ENCODE measurements at places on chromosomes 16 and 17.

DNA sequence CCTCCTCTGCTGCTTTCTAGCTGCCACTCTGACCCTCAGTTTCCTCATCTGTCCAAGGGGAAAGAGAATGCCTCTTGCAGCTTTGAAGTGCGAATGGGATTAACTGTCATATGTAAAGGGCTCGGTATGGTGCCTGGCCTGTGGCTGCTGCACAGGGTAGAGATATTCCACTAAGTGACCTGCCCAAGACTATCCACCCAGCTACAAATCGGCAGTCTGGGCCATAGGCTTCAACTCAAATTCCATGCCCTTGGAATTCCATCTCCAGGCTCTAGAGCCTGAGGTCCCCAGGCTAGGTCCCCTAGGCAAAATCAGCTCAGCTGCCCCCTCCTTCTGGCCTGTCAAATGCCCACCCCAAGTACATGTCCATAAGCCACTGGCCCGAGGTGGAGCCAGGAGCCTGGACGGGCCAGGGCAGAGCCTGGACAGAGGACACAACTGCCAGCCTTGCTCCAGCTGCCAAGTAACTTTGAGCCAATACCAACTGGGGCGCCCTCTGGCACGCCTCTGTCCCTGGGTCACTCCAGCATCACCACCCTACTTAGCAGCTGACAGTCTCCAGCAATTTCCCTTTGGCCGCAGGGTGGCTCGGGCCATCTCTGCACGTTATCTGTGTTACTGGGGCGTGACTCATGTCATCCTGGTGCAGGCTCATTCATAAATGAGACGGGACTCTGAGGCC is 57.2 kb downstream of the SDK2 start:
- no peak for DNase-seq

DNA sequence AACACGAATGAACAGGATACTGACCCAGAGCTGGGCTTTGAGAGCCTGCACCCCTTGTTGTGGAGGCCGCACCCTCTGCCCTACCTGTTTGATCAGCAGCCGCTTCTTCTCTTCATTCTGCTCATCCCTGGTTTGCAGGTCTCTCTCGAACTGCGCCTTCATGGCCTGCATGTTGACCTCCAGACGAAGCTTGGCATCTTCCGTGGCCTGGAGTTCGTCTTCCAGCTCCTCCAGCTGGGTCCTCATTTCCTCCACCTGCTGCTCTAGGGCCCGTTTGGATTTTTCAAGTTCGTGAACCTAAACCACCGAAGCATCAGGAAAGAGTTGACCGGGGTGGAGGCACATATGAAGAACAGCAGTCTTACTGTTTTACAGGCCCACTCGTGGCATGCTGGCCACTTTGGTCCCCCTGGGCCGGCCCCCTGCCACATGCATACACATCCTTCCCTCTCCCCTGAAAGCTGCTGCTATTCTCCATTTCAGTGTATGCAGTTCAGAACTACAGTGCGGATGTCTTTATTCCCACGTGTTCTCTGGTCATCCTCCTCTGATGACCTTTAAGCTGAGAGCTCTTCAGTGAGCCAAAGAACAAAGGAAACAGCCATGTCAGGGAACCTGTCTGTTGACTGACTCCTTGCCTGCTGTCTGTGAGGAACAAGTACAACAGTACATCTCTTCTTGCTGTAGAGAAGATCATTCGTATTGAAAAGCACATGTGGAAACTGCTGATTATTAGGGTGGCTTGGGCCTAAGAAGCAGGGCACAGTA is 54.8 kb downstream of the NDEL1 start:
- DNase-seq, result no peak

DNA sequence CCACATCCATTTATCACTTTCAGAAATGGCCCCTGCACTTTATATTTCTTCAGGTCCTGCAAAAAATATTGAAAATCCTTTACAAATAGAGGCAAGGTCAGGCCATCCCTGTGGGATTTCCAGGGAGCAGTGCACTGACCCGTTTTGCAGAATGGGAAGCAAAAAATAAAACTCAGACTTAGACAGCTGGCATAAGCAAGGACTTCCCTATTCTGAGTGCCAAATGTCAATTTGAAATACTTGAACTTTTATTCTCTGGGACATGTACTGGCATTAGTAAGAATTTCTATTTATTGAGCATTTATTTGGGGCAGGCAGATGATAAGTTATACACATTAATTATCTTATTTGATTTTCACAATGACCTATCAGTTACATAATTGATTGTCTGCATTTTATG is 32.4 kb downstream of the PRKCB start:
- no peak for DNase-seq

- no peak for DNase-seq
Measured at GRCh38 chr17:77722366-77722765, 236.1 kb upstream of the TNRC6C start.

DNA sequence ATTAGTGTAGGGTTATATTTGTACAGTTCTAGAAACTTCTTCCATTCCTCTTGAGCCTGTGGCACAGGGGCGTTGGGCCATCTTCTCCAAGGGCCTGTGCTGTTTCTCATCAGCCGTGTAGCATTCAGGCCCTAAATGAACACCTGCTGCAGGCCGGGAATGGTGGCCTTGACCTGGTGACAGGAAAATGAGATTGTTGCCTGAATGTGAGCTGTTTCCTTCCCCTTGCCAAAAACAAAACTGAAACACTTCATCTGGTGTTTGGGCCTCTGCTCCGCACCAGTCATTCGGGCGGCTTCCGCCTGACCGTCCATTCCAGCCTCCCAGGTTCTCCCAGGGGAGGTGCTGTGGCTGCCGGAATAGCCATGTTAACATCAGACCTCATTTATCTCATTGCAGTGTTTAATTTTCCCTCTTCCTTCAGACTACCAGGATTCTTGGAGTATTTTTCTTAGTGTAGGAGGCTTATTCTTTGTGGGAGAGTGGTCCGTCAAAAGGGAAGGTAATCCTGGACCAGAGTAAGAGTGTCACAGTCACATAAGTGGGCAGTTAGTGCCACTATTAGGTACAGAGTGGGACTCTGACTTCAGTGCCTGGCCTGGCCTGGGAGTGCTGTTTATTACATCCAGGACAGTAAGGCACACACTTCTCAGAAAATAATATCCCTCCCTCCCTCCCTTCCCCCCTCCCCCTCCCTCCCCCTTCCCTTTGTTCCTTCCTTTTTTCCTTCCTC is 61.9 kb downstream of the WWP2 start:
- DNase-seq, result no peak

DNA sequence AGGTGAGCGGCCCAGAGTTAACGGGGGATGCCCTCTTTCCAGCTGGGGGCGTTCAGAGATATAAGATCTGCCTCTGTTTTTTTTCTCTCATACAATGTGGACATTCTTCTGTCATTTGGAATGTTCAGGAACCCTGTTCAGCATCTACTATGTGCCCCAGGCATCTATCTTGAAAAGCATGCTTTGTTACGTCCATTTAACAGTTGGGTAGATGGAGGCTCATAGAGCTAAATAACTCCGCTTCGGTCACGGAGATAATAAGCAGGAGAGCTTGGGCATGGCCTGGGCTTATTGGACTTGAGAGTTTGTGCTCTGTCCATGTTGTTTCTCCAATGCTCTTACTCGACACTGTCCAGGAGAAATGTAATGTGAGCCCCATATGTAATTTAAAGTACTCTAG is 6.1 kb downstream of the DHODH start:
- no peak for DNase-seq

DNA sequence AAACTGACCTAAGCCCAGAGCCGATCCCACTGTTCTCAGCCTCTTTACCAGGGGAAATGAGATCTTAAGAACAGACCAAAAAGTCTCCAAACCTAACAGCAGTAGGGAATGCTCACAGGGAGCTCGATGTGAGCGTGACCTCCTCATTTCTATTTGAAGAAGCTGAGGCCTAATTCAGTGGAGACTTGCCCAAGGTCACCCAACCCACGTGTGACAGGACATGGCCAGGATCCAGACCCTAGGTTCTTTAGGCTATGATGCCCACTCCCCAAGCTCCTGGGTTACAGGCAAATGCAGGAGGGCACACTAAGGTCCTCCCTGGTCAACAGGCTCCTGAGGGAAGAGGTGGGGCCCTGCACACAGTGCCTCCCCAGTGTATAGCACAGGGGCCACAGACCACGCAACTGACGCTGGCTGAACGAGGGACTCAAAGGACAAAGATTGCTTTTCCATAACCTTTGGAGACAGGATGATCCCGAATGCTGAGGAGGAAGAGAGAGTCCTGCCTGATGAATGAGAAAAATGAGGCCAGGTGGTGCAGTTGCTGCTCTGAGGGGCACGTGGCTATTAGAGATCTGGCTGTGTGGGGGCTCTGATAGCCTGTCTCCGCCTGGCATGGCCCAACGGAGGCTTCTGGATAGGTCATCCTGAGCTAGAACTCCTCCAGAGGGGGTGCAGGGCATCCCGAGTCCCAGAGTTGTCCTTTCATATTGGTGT is 24.0 kb downstream of the MAP3K14 start:
- DNase-seq, result no peak

DNA sequence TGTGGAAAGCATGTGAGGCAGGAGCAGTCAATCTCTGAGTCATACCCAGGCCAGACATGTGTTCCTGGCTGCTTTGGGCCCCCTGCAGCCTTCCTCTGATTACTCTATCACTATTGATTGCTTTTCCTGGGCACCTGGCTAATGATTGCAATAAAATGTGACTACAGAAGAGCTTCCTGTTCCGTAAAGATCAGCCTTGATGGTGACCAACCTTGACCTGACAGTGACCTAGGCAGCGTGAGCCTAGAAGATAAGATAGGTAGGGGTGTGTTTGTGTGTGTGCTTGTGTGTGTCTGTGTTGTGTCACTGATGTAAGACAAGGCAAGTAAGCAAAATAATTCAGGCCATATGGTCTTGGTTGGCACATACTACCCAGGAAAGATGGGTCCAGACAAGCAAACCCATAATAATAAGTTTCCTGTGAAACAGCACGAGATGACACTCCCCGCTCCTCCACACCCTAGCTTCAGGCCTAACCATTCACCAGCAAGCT is 367.7 kb upstream of the CDH11 start:
- DNase-seq, result no peak

- no peak for DNase-seq
Measured at GRCh38 chr17:28427371-28427770, 21.4 kb upstream of the SLC46A1 start.

DNA sequence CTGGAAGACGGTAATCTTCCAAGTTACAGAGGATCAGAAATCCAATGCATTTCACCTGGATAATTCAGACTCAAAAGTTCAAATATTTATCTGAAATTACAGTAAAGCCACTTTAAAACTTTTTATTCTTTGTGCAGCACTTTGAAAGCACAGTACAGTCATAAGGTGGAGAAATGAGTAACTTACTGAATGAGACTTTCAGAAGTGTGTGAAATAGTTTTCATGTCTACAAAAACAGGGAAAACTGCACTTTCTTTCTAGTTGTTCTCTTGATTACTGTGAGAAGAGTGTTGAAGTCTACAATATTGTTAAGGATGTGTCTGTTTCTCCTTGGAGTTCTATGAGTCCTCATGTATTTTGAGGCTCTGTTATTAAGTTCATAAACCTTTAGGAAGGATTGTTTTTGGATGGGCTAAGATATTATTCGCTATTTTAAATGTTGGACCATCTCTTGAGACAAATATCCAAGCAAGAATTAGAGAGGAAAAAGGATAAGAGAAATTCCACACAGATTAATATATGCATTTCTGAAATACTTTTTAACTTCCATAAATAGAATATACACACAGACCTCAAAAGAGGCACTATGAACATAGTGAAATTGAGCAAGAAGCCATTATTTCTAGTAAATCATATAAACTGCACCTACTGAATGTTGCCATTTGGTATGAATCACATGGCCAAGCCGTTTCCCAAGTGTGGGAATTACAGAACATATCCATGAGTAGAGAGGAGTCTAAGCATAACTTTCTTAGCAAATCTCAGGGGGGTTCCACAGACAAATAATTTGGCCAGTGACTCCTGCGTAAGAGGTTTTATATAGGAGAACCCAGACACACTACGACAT is 83.6 kb upstream of the PLEKHM1 start:
- DNase-seq, result no peak

DNA sequence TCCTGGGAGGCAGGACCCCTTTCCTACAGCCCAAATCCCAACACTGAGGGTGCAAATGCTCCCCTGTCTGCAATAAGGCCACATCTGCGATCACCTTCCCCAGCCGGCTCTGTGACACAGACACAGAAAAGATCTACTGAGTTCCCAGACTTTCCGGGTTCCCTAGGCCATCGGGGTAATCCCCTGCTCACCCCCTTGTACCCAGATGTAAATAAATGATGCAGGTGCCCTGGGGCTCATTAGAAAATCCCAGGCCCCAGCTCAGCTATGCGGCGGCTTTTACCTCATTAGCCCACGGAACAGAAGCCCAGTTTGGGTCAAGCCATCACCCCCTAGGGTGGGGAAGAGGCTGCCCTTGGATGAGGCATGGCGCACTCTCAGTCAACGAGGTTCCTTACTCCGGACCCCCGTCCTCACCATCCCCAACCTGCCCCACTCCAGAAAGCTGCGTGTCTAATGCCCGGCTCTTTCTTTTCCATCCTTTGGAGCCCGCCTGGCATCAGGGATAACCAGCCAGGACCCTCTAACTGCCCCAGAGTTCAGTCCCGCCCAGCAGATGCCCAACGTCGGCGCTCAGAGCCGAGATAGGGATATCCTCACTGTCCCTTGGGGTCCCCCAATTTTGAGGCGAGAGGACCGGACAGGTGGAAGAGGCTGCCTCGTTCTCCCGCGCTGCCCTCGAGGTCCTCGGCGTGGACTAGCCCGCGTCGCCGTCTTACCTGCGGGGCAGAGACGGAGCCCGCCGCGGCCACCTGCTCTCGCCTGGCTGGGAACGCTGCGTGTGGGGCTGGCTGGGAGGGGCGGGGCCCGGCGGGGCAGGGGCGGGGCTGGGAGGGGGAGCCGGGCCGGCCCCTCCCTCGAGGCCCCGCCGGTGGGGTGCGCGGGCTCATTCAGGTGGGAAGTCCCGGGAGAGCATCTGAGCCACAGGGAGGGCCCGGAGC is at the start of gene ZNF385C:
ZNF385C (minus strand) TSS at position 783 of the 941 bp plus-strand sequence. CDS start 35,417 bp downstream, outside the sequence.
- DNase-seq, result no peak

DNA sequence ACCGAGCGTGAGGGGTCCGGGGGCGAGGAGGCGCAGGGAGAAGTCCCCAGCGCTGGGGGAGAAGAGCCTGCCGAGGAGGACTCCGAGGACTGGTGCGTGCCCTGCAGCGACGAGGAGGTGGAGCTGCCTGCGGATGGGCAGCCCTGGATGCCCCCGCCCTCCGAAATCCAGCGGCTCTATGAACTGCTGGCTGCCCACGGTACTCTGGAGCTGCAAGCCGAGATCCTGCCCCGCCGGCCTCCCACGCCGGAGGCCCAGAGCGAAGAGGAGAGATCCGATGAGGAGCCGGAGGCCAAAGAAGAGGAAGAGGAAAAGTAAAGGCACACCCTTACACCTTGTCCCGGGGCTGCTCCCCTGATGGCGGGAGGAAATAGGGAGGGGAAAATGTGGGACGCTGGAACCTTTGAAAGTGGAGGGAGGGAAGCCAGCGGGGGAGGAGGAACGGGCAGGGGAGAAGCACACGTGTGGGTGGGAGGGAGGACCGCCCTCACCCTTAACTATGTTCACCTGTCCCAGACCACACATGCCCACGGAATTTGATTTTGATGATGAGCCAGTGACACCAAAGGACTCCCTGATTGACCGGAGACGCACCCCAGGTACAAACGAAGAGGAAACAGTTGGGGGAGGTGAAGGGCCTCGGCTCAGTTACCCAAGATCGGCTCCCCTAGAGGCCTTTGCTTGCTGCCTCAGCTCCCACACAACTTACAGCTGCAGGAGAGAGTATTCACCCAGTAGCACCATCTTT is 916 bp downstream of the PAGR1 start:
- no peak for DNase-seq
